ENCODE measurements at places on chromosomes 5 and 9.

- DNase-seq: no peak
These were observed 438.6 kb downstream of the AGTPBP1 start for GRCh38 chr9:85302938-85303756.

- no peak for DNase-seq
These were observed 18.3 kb upstream of the FUBP3 start for GRCh38 chr9:130561056-130561455.

- DNase-seq: no peak
These were observed 27.8 kb downstream of the ERBIN start for GRCh38 chr5:65954200-65954599.

DNA sequence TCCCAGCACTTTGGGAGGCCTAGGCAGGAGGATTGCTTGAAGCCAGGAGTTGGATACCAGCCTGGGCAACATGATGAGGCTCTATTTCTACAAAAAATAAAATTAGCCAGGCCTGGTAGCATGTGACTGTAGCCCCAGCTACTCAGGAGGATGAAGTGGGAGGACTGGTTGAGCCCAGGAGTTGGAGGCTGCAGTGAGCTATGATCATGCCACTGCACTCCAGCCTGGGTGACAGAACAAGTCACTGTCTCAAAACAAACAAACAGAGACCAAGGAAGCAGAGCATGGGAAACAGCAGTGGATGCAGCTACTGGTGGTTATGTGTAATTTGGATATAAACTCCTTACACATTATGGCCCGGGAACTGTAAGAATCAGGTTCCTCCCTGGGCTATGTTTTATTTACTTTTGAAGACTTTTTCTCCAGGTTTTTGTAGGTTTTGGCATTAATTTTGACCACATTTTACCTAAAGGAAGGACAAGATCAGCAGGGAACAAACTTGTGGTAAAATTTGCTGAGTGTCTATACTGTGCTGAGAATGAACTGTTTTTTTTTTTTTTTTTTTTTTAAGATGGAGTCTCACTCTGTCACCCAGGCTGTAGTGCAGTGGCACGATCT, 8.3 kb downstream of the KIF2A start:
- no peak for DNase-seq

- no peak for DNase-seq
These were observed 2.8 kb downstream of the PDGFRB start for GRCh38 chr5:150152636-150153462.

- no peak for DNase-seq
These were observed 85.7 kb downstream of the PTPDC1 start for GRCh38 chr9:94169968-94170367.

GRCh38 chr9:129486756-129487657, 133.9 kb downstream of the C9orf50 start:
- DNase-seq: no peak

DNA sequence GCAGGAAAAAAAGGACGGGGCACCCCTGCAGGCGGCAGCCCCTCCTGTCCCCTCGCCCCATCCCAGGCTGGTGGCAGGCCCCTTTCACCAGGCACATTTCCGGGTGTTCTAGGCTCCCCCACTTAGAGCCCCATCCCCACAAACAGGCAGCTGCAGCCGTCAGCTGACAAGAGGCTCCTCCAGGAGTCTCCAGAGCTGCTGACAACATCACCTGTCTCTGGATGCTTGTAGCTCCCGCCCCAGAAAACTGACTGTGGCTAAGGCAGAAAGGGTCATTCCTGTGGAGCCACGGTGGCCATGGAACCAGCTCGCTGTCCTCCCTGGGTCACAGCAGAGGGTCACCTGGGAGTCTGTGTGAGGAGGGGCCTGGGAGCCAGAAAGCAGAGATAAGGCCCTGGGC, 50.9 kb downstream of the HMCN2 start:
- no peak for DNase-seq

DNA sequence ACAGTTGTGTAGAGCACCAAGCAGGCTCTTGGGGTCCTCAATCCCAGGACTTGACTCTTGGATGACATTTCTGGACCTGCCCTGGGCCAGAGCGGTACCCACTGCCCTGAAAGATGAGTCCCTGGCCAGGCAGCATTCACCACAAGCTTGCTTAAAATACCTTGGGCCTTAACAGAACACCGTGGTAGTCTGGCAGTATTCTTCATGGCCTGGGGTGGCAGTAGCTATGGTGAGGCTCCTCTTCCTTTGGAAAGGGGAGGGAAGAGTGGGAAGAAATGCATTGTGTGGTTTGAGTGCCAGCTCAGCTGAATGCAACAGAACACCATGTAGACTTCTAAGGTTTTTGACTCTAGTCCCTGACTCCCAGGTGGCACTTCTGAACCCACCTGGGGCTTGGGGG, 29.4 kb upstream of the IRGM start:
- DNase-seq: no peak

GRCh38 chr5:135740475-135740874, 94.0 kb upstream of the SLC25A48 start:
- DNase-seq: no peak

DNA sequence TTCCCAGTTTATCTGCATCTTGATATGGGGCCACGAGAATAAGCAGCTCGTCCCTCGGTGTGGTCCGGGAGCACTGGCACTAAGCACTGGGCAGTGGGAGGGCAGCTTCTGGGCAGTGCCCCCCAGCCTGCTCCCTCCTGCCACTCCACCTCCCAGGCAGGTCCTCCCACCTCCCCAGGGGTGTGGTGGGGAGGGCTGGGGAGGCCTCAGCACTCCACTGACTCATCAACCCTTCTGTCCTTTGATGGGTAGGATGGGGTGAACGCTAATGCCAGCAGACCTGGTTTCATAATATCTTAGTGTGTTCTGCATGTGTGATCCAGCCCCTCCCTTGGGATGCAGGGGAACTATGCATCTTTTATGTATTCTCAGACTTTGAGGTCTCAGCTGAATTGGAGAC, 62.2 kb upstream of the GNE start:
- DNase-seq: no peak

GRCh38 chr9:136090056-136090735, 4.9 kb downstream of the NACC2 start:
- no peak for DNase-seq

DNA sequence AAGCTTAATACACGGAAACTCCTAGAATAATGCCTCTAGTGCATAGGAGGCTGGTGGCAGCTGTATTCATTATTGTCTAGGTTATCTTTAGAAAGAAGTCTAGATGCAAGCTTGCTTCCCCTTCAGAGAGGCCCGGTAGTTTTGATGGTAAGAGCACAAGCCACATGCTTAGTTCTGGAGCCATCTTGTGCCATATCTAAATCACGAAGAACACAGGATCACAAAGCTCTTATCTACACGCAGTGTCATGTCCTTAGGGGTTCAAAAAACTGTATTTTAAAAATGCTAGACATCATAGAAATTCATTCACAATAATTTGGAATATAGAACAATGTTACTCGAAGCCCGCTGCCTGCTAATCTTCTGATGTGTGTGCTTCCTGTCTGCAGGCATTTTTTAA, 6.2 kb downstream of the CACFD1 start:
- no peak for DNase-seq

- peak; percentile 14 for DNase-seq
These were observed 32.0 kb downstream of the ANKRD55 start for GRCh38 chr5:56200971-56201666.

DNA sequence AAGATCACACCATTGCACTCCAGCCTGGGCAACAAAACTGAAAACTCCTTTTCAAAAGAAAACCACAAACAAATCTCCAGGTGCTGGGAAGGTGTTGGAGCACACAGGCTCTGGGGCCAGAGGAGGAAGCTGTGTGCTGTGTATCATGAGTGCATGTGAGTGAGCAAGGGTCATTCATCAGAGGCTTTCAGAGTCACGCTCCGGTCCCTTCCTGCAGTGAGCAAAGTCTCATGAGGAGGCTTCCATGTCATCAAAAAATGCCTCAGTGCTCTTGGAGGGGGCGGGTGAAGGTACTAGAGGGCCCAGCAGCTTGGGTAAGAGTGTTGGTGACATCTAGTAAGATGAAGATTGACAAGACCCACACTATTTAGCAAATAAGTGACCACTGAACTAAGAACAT, 48.3 kb upstream of the TESK1 start:
- no peak for DNase-seq

DNA sequence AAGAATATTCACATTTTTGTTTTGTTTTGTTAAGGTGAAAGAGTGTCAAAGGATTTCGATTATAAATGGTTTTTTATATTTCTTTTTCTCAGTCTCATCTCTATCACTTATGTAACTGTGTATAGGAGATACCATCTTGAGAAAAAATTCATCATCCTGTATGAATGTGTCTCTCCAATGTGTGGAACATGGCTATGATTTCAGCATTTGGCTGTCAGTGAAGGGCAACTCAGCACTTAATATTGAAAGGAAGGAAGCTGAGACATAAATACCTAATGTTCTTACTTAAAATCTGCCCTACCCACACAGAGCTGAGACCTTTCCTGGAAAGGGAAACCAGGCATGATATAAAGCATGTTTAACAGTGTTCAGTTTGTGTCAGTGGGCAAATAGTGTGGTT, 474.2 kb upstream of the RIOK2 start:
- DNase-seq: no peak

GRCh38 chr9:71819115-71819739, 50.9 kb upstream of the CEMIP2 start:
- peak; percentile 25 for DNase-seq

DNA sequence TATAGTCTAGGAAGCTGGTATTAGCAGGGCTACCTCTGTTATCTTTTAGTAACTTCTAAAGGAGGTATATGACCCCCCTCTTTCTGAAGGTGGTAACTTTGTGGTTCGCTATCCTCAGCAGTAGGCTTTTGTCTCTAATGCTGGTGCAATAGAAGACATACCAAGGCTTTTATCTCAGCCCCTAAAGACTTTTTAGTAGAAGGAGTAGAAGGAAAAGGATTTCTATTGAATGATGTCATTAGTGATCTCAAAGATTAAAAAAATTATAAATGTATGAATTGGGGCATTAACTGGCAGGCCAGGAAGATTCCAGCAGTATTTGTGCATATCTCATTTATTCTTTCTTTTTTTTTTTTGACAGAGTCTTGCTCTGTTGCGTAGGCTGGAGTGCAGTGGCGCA, 78.2 kb downstream of the RAI14 start:
- DNase-seq: no peak

- no peak for DNase-seq
These were observed 275.5 kb downstream of the GLIS3 start for GRCh38 chr9:4024281-4024777.

DNA sequence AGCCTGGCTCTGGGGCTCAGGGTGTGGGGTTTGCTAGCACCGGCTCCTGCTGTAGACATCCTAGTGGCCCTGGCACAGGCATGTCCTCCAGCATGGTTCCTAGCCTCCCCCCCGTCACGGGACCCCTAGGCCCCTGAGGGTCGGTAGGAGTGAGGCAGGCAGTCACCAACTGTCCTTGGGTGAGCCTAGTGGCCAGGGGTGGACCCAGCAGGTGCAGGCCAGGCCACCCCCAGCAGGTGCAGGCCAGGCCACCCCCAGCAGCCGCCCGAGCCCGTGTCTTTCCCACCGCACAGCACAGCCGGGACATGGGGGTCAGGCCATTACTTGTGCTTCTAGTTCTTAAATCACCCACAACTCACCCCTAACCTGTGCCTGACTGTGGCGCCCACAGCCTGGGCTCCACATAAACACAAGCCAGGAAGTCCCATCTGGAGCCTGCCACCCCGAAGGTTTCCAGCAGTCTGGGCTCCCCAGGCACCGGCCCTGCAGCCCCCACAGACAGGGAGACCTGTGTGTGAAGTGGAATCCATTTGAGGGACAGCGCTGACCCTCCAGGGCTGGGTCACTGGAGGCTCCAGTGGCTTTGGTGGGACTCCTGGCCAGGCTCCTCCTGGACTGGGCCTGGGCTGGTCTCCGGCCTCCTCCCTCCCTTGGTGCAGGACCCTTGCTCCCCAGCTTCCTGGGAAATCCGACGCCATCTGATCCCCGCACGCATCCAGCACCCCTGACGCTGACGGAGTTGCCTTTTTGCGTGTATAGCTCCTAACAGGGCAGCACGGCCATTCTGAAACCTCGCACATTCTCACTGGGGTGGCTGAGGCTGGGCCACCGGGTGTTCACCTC, 114.1 kb upstream of the LPCAT1 start:
- no peak for DNase-seq

GRCh38 chr9:93065135-93065720, 6.7 kb downstream of the SUSD3 start:
- no peak for DNase-seq

DNA sequence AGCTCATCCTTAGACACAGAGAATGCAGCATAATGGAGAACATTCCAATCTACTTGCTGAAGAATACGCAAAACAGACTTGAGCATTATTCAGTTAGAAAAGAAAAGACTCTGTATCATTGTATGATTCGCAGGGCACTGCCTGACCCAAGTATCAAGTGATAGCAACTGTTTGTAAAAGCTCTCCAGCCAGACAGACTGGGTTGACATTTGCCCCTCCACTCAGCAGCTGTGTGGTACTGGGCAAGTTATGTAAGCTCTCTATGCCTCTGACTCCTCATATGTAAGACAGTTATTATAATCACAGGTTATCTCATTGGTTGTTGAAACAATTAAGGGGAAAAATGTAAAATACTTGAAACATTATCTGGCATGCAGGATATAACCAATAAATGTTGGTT, 505.0 kb downstream of the ELAVL2 start:
- no peak for DNase-seq

DNA sequence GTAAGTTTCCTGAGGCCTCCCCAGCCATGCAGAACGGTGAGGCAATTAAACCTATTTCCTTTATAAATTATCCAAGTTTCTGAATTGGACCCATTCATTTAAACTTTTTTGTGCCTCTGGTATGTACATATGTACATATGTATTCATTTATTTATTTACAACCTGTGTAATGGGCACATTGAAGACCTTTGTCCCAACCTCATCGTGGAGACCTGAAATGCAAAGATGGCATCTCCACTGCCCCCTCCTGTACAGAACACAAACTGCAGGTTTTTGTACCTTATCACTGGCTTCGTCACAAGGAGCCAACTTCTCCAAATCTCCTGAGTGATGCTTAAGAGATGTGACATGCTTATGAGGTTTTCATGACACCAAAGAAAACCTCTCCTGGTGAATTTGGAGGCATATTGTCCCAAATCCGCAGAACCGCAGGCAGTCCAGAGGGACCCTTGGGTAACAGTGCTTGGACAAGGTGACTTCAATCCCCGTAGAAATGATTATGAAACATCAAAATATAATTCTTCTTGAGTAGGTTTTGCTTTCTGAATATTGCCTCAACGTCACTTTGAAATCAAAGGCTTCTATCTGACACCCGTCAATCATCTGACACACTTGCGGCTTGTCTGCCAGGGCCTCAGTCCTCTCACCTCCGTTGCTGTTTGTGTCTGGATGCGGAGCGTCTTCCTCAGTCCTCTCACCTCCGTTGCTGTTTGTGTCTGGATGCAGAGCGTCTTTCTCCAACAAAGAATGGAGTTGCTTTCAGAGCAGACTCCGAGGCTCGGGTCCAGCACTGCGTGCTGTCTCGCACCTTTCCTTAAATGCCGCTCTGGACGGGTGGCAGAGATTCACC, 135.0 kb upstream of the IRX4 start:
- no peak for DNase-seq

- no peak for DNase-seq
These were observed 134.0 kb upstream of the VCAN start for GRCh38 chr5:83337453-83338035.

DNA sequence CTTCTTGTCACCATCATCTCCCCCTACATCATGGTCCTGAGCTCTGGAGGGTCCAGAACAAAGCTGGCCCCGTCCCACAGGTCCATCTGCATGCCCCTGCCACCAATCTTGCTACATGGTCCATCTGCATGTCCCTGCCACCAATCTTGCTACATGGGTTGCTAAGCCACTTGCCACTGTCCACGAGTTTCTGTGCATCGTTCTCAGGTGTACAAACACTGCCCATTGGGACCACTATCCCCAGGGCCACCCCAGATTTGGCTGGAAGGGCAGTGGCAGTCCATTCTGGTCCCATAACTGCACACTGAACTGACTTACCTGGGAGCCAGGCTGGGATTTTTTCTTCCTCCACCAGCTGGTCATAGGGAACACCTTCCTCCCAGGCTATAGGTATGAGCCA, 8.0 kb upstream of the LAMC3 start:
- no peak for DNase-seq
